ENCODE measurements at places on chromosomes 1 and 21.

- DNase-seq = no peak
Measured at GRCh38 chr1:247266053-247266452, 10.2 kb downstream of the VN1R5 start.

GRCh38 chr21:34606621-34607020 lies 8.3 kb downstream of the RCAN1 start:
- DNase-seq = no peak

DNA sequence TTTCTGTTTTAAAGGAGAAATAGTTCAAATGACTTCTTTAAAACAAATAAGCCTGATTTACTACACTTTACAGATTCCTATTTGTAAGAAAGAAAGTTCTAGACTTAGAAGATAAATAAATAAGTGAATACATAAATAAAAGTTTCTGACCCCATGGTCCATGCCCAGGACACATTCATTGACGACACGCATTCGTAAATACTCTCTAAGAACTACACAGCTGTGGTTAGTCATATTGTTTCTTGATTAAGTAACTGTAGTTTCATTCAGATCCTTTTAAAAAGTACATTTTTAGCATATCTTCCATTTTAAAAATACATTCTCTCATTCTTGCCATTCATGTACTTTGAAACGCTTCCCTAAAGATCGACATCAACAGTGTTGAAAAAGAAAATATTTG lies 497.4 kb downstream of the SETD4 start:
- DNase-seq = no peak

DNA sequence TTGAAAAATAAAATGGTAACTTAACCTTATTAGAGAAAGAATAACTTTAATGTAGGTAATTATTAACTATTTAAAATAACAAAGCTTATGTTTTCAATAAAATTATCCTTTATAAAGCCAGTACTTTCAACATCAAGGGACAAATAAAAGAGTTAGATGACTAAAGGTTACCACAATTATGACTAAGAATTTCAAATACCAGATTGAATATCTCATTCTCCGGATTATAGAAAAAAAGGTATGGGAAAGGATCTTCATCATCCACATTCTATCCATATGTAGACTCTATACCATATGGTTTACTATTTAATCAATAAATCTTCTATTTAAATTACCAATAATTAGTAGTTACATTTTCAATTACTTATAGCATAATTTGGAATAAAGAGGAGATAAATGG lies 62.8 kb downstream of the TOR3A start:
- no peak for DNase-seq

GRCh38 chr1:9314111-9314510 lies 21.4 kb downstream of the SPSB1 start:
- no peak for DNase-seq

- DNase-seq = no peak
Measured at GRCh38 chr1:36327421-36328087, 4.1 kb upstream of the EVA1B start.

DNA sequence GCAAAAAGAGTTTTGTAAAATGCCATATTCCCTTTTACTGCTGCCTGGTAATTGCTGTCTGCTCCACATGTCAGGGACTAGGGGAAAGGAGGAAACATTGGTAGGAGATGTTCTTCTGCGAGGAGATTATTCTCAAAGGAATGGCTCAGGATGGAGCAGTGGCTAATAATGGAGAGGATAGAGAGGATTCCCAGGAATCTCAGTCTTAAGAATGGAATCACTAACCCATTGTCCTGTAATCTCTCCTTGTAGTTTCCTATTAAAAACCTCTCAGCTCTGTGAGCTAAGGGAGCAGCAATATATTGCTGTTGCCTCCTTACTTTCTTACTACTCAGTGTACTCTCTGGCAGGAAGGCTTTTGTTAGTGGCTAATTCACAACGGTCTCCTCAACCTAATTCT lies 175.4 kb downstream of the HS2ST1 start:
- no peak for DNase-seq

- DNase-seq = no peak
Measured at GRCh38 chr1:67666636-67667035, 18.4 kb upstream of the GADD45A start.

DNA sequence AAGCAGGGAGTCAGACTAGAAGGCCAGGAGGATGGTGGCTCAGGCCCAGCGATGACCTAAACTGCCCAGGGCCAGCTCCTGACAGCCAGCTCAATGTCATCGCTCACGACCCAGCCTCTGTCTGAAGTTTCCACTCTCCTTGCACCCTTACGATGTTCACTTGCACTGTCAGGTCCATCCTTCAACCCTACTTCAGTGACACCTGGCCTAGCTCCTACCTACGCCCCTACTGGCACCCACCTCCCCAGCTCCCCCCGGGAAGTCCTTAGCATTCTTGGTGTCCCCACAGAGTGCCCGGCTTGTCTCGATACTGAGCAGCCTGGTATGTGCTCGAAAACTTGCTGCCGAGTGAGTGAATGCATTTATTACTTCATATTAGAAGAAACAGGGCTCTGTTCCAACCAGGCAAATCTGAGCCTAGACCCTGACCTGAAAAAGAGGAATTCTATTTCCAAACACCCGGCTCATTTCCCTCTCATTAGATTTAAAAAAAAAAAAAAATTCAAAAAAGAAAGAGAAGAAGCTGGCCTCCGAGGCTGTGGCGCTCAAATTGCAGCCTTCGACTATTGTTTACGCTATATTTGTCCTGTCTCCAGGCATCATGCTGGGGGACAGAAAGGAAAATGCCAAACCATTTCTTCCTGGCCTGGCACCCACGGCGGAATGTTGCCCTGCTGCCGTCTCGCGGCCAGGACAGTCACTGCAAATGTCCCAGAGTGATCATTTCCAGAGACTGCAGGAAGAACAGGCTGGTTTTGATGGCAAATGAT lies 29.8 kb upstream of the LRRC38 start:
- DNase-seq = no peak

DNA sequence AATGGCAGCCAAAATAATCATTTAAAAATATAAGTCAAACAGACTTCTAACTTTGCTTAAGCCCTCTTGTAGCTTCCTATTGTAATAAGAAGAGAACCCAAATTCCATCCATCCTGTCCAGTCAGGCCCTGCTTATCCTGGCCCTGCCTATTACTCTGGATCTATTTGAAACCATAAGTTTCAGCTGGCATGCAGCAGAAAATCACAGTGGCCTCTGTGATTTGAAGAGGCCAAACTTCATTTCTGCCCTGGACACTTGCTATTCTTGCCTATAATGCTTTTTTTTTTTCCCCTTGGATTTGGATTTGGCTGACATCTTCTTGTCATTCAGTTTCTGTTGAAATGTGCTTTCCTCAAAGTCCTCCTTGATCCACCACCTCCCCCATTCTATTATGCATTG lies 642.8 kb downstream of the USP25 start:
- DNase-seq = no peak

GRCh38 chr1:156091610-156092009 lies 9.3 kb upstream of the MEX3A start:
- no peak for DNase-seq

- peak; percentile 96 for DNase-seq
Measured at GRCh38 chr1:25905680-25906643, at the start of gene STMN1. TSS of gene STMN1 (minus strand) at chr1:25906419. CDS start at chr1:25904676, 1,743 bp downstream.

- DNase-seq = no peak
Measured at GRCh38 chr1:2250721-2251281, 22.7 kb downstream of the SKI start.

DNA sequence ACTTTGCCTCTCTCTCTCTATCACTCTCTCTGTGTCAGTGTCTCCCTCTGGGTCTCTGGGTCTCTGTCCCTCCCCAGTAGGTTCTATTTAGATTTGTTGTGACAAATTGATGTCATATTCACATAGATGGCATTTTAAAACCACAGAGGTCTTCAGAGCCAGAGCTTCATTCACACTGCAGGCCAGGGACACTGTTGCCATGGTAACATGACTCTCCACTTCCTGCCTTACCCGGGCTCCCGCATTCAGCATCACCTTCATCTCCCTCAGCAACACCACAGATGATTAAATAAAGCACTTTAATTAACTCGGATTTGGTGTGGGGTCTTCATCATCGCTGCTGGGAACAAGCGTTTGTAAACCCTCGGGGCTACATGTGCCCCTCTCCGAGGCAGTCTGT lies 132.6 kb downstream of the ETS2 start:
- DNase-seq = peak; percentile 8

GRCh38 chr1:1080122-1080757 lies 6.1 kb upstream of the RNF223 start:
- no peak for DNase-seq
